Tongue (tissue), 3 donors: ENCODE measurements at places on chromosomes 1 and 21.

GRCh38 chr1:93140106-93140505 lies 40.1 kb downstream of the TMED5 start:
- no peak for DNase-seq

GRCh38 chr1:151055581-151055980 lies 3.8 kb downstream of the CDC42SE1 start:
- no peak for DNase-seq

DNA sequence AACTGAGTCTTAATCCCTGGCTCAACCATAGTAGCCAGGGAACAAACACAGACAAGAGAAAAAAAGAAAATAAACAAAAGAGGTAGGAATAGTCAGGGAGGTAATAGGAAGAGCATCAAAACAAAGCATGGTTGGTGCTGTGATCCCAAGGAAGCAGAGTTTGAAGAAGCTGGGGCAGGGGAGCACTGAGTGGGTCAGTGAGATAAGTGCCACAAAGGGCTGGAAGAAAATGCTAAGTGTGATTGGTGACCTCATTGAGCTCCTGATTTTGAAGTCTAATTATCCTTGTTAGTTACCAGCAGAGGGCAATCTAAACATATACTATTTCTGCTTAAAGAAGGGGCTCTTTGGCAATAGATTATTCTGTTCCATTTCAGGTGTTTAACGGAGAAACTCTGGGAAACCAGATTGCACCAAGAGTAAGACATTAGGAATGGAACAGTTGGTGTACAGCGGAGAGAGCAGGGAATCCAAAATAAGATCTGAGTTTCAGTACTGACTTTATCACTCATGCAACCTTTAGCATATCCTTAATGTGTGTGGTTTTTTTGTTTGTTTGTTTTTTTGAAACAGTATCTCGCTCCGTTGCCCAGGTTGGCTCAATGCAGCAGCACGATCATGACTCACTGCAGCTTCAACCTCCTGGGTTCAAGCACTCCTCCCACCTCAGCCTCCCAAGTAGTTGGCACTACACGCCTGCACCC lies 30.7 kb upstream of the KIAA1614 start:
- peak; percentile 70 for DNase-seq

GRCh38 chr1:72986591-72987290 lies 704.4 kb upstream of the NEGR1 start:
- no peak for DNase-seq
